GM23338 (cell line): ENCODE measurements at places on chromosomes 13 and 19. TPM values are rescaled to one million over a fixed set of nuclear protein-coding genes. Genes with fewer than 3 reads are reported as not detected.

The MCEMP1 gene
- not detected in 2 replicates for total RNA-seq

The ASPDH gene
- not detected in 2 replicates for total RNA-seq

- DNase-seq = no peak
- peak overlapping the region; percentile 37; the same call in 1 of the 2 replicates for H3K27ac ChIP-seq
- H3K27me3 ChIP-seq = no peaks in the 10 kb centered on the region
- no peaks in the 10 kb centered on the region; the same call in 1 of the 2 replicates for H3K4me1 ChIP-seq
Measured at GRCh38 chr13:95516492-95516891, 36.0 kb upstream of the CLDN10 start.

DNA sequence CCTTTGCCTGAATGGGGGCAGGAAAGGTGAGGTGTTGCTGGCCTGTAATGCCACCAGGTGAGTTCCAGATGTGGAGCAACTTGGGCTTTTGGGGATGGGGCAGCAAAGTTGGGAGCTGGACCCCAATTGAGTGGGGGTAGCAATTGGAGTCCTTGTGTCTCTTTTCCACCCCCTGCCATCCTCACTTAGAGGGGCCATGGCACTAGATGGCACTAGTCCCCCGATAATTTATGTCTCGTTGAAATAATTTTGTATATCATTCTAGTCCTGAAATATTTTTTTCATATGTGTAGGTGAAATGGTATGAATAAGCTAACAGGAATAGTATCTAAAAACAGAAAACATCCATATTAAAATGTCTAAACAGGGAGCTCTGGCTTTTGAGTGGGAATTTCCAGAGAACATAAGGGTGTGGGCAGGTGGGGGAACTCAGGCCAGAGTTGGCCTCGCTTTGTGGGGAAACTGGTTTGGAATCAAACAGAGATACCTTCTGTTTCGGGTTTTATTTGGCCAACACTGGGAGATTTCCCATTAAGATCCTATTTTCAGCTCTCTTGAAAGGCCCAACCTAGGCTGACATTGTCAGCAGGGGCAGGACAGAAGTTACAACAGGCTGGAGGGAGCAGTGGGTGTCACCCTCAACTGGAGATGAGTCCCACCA, 3.4 kb downstream of the ZNF576 start:
- H3K36me3 ChIP-seq = no peaks in the 10 kb centered on the region
- no peak overlapping the region for H3K27ac ChIP-seq
- no peaks in the 10 kb centered on the region for H3K27me3 ChIP-seq

The ZGLP1 gene
- total RNA-seq = 1.5 and 4.7 TPM in 2 replicates

- H3K4me1 ChIP-seq = peaks cover 11% of the 10 kb centered on the region
- no peaks in the 10 kb centered on the region for H3K36me3 ChIP-seq
- H3K4me3 ChIP-seq = no peak overlapping the region
- H3K27ac ChIP-seq = no peak overlapping the region
- H3K27me3 ChIP-seq = no peaks in the 10 kb centered on the region
Measured at GRCh38 chr13:59016250-59016649, 1147.5 kb downstream of the DIAPH3 start.

GRCh38 chr13:30196025-30196424, 111.3 kb downstream of the KATNAL1 start:
- H3K4me3 ChIP-seq = no peak overlapping the region
- no peaks in the 10 kb centered on the region; the same call in 1 of the 2 replicates for H3K4me1 ChIP-seq
- DNase-seq = peak; percentile 68
- H3K27ac ChIP-seq = no peak overlapping the region
- H3K27me3 ChIP-seq = no peaks in the 10 kb centered on the region

GRCh38 chr19:12647490-12648071, 19.0 kb downstream of the MAN2B1 start:
- H3K27me3 ChIP-seq = no peaks in the 10 kb centered on the region
- peak overlapping the region; percentile 53 for H3K4me3 ChIP-seq
- H3K36me3 ChIP-seq = no peaks in the 10 kb centered on the region
- H3K27ac ChIP-seq = no peak overlapping the region
- DNase-seq = peak; percentile 88

DNA sequence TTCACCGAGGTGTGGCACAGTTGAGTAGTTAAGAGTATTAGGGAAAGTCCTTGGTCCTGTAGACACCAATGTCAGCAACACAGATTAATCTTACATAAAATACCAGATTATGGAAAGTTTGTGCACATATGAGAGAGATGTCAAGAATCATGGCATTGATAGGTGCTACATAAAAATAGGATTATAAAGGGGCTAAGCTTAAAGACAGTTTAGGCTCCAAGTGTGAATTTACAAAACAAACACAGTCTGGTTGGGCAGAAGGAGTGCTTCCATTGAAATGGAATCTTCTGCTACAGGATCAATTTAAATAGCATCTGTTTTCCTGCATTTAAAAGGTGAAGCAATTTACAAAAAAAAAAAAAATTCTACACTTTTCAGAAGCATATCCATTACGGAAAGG, 292.9 kb downstream of the DNAJC15 start:
- no peaks in the 10 kb centered on the region for H3K36me3 ChIP-seq
- H3K27ac ChIP-seq = peak overlapping the region; percentile 77; the same call in 1 of the 2 replicates
- no peaks in the 10 kb centered on the region for H3K27me3 ChIP-seq
- peaks cover 57% of the 10 kb centered on the region for H3K4me1 ChIP-seq
- peak overlapping the region; percentile 11; the same call in 1 of the 2 replicates for H3K4me3 ChIP-seq

GRCh38 chr19:2711172-2711874, 8.8 kb upstream of the GNG7 start:
- H3K36me3 ChIP-seq = no peaks in the 10 kb centered on the region
- no peak overlapping the region for H3K27ac ChIP-seq
- H3K27me3 ChIP-seq = no peaks in the 10 kb centered on the region
- no peak overlapping the region for H3K4me3 ChIP-seq

DNA sequence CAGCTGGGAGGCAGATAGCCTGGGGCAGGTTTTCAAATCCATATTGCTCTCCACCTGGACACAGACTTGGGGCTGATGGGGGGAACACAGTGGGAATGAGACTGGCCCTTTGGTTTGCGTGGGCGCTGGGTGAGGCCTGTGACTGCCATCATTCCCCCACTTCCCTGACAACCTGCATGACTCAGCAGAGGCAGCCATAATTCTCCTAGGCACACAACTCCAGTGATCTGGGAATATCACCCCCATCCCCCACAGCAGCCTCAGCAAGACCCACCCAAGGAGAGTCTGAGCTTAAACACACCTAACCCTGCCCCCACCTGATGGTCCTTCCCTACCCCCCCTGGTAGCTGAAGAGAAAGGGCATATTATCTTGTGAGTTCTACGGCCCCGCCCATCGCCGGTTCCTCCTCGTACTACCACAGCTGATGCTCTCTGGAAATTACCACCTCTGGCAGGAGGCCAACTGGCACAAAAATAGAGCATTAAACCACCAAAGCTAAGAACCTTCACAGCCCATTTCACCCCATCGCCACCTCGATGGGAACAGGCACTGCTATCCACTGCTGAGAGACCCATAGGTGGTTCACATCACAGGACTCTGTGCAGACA, 71.0 kb downstream of the RNF17 start:
- H3K36me3 ChIP-seq = no peaks in the 10 kb centered on the region
- H3K27me3 ChIP-seq = no peaks in the 10 kb centered on the region
- no peak for DNase-seq

The ATP4B gene
- not detected in 2 replicates for total RNA-seq

The ZNF763 gene
- 0.87 and 2.2 TPM in 2 replicates for total RNA-seq

- peaks cover 44% of the 10 kb centered on the region for H3K4me1 ChIP-seq
- H3K36me3 ChIP-seq = no peaks in the 10 kb centered on the region
- H3K4me3 ChIP-seq = peak overlapping the region; percentile 70
- peak; percentile 52 for DNase-seq
Measured at GRCh38 chr13:21673539-21673788, 2.6 kb downstream of the FGF9 start.

The GAS6 gene
- 18.0 and 21.2 TPM in 2 replicates for total RNA-seq

The PSG1 gene
- not detected in 2 replicates for total RNA-seq

GRCh38 chr13:51804295-51805172, 571 bp upstream of the DHRS12 start:
- no peaks in the 10 kb centered on the region for H3K27me3 ChIP-seq
- peaks cover 49% of the 10 kb centered on the region for H3K4me1 ChIP-seq
- peak overlapping the region; percentile 88 for H3K4me3 ChIP-seq
- DNase-seq = no peak

DNA sequence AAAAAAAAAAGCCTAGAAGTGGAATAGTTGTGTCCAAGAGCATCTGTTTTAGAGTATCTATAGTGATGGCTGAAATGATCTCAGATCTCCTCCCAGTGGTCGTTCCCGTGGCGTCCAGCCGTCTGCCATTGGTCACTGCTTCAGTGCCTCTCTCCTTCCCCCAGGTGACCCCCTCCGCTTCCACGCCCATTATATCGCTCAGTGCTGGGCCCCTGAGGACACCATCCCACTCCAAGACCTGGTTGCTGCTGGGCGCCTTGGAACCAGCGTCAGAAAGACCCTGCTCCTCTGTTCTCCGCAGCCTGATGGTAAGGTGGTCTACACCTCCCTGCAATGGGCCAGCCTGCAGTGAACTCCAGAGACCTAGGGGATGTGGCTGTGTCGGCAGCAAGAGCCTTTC, 1.9 kb downstream of the TSEN34 start:
- no peaks in the 10 kb centered on the region for H3K27me3 ChIP-seq
- DNase-seq = no peak
- H3K36me3 ChIP-seq = peaks cover 23% of the 10 kb centered on the region
- H3K4me1 ChIP-seq = peaks cover 7% of the 10 kb centered on the region; the same call in 1 of the 2 replicates
- no peak overlapping the region for H3K27ac ChIP-seq

DNA sequence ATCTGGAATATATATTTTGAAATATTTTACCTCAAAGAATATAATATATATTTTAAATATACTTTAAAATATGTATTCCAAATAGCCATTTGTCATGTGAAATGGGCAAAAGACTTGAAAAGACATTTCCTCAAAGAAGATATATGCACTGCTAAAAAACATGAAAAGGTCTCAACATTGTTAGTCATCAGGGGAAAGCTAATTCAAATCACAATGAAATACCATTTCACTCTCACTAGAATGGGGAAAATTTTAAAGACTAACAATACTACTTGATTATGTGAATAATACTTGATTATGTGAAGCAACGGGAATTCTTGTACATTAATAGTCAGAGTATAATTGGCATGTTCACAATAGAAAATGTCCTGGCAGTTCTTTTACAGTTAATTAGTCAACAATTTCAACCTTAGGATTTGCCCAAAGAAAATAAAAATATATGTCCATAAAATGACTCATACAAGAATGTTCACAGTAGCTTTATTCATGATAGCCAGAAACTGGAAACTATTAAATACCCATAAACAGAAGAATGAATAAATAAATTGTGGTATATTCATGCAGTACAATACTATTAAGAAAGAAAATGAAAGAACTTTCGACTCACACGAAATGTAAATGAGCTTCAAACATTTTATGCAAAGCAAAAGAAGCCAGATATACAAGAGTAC, 6.8 kb upstream of the KBTBD6 start:
- H3K4me3 ChIP-seq = no peak overlapping the region
- no peaks in the 10 kb centered on the region for H3K36me3 ChIP-seq
- H3K27me3 ChIP-seq = no peaks in the 10 kb centered on the region
- no peak overlapping the region for H3K27ac ChIP-seq
- 0 out of 2 replicates have a peak, but pooled peaks cover 6% of the 10 kb centered on the region for H3K4me1 ChIP-seq
- DNase-seq = no peak

GRCh38 chr19:35462476-35462953, 14.5 kb downstream of the FFAR2 start:
- no peak overlapping the region for H3K27ac ChIP-seq
- H3K4me3 ChIP-seq = no peak overlapping the region
- no peaks in the 10 kb centered on the region for H3K36me3 ChIP-seq
- no peaks in the 10 kb centered on the region for H3K27me3 ChIP-seq

DNA sequence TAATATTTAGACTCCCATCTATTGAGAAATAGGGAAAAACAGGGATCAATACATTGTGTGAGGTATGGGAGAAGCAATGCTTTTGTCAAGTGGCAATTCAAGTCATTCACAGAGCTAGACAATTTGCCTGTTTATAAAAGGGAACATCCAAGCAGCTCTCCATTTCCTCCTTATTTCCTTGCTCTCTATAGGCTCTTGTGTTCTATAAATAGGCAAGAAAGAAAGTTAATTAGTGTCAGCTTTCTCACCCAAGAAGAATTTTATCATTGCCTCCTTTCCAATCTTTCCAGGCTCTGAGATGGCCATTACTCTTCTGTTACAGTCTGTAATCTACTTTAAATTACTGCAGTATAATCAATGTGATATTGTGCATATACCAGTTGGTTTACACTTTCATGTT, 199.9 kb downstream of the LHFPL6 start:
- no peak for DNase-seq
- H3K36me3 ChIP-seq = no peaks in the 10 kb centered on the region
- H3K4me3 ChIP-seq = no peak overlapping the region
- no peak overlapping the region for H3K27ac ChIP-seq
- H3K4me1 ChIP-seq = peaks cover 25% of the 10 kb centered on the region
- peaks cover 3% of the 10 kb centered on the region; the same call in 1 of the 2 replicates for H3K27me3 ChIP-seq
